Left renal pelvis (tissue), 4 donors: ENCODE measurements at places on chromosomes 12 and 14.

DNA sequence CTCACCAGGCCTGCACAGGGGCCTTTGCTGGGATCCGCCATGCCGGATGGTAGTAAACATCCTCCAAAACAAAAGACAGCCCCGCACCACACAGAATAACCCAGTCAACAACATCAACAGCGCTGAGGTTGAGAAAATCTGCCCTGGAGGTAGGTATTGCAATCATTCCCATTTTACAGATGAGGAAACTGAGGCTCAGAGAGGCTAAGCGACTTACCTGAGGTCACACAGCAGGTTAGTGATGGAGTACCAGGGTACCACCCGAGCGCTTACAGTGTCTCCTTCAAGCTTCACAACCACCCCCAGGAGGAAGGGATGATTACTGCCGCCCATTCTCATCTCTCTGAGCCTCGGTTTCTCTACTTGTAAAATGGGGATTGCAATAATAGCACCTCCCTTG, 14.9 kb downstream of the TRPV4 start:
- DNase-seq, result no peak

- DNase-seq, result no peak
Measured at GRCh38 chr14:20409226-20409625, 4.1 kb downstream of the TEP1 start.

DNA sequence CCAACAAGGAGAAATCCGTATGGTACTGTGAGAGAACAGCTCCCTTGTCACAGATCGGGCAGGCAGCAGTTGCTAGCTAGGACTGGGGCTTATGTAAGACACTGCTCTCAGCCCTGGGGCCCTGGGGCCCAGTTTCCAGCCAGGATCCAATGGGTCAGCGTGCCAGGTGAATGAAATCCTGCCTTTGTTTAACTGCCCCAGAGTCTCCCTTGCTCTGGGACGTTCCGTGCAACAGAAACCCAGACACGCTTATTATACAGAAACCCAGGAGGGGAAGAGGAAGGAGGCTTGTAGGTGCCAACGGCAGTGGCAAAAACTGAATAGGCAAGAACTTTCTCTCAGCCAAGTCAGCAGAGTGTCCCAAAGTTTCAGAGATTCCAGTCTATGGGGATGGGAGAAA, 110.6 kb downstream of the DIO2 start:
- no peak for DNase-seq

- no peak for DNase-seq
Measured at GRCh38 chr14:102492531-102492910, 17.1 kb downstream of the ANKRD9 start.

- no peak for DNase-seq
Measured at GRCh38 chr14:64766430-64767151, 62.4 kb downstream of the PLEKHG3 start.

DNA sequence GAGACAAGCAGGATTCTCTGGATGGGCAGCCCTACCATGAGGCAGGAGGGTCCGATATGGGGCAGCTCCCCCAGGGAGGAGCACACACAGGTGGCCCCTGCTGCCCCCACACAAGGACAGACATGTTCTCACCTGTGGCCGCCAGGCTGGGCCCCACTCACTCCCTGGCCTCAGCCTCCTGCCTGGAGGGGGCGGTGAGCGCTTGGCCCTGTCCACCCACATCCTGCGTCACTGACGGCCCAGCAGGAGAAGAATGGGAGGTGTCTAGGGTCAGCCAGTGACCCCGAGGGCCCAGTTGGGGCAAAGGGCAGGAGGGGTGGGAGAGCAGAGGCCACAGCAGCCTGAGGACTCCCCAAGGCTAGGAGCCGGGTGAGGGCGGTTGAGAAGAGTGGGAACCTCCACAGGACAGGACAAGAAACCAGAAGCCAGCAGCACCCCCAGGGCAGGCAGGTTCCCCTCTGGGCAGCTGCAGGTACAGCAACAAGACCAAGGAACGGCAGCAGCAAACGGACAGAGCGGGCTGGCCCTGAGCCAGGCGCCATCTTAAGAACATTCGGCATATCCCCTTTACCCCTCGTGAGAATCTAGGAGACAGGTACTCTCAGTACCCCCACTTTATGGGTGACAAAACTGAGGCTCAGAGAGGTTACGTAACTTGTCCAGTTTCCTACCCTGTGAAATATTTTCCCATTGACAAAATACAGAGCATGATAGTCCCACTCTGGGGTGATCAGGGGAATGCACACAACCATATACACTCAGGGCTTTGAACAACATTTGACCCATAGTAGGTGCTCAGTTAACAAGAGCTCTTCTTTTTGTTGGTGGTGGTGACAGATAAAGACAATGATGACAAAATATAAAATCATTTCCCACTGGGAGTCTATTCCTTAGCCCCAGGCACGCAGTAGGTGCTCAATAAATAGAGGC, 74.3 kb downstream of the NCOR2 start:
- DNase-seq, result no peak

GRCh38 chr14:88535813-88536212, 19.0 kb downstream of the PTPN21 start:
- DNase-seq, result no peak

DNA sequence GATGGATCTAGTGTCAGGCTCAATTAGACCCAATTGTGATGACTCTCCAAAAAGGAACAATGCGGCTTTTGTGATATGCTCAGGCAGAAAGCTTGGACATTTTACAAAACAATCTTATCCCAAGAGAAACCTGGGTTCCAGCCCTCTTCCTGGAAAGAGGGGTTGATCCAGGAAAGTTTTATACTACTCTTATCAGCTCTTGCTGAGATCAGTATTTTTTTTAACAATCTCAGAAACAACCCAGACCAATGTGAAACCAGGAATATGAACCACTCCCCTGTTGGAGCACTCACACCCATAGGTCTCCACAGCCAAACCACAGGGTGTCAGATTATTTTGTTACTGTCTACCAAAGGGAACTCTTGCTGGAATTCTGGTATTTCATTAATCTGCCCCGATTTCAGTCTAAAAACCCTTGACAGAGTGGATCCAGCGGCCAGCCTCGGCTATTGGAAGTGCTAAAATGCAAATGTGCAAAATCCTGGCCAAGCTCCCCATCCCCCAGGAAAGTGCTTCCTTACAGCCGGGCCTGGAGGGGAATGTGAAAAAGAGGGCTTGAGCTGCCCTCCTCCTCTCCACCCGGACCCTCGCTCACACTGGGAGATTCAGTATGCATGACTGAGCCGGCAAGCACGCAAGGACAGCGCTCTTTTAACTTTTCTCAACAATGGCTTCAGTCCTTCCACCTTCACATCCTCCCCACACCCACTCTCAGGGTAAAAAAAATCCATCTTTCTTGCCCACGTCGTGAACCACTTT, 4.0 kb downstream of the FBXL14 start:
- DNase-seq, result no peak

GRCh38 chr12:89836026-89836425, 127.4 kb upstream of the ATP2B1 start:
- no peak for DNase-seq

DNA sequence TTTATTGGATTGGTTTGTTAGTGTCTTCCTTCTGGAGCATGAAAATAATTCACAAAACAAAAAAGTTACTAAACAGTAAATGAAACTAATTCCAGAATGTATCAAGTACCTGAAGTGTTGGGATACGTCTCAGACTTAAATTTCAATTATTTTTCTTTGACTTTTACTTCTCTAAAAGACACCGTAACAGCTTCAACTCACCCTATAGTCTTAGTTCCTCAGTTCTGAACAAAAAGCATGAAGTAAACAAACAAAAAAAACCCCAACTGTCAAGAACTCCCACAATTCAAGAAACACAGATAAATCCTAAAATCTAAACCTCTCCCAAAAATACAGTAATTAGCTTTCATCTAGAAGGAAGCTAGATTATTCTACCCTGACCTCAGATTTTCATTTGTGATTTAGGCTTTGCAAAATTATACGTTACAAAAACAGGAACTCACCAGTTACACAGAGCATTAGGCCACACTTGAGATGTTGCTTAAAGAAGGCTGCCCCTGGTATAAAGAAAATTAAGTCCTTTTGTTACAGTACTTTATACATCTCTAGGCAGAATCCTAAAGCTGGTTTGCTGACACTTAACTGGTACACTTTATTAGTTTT, 10.2 kb downstream of the HEATR5A start:
- DNase-seq, result no peak

GRCh38 chr12:85325442-85325841, 45.4 kb downstream of the ALX1 start:
- no peak for DNase-seq

GRCh38 chr12:74456431-74456830, 81.2 kb upstream of the ATXN7L3B start:
- DNase-seq, result no peak

DNA sequence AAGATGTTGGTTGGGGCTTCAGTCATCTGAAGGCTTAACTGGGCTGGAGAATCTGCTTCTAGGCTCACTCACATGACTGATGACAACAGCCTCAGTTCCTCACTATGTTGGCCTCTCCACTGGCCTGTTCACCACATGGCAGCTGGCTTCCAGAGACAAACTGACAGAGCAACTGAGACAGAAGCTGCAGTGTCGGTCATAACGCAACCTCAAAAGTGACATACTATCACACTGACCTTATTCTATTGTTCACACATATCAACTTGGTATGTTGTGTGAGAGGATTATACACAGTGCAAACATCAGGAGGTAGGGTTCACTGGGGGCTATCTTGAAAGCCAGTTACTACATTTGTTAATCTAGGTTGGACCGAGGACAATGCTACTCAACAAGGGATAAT, 92.9 kb downstream of the PAWR start:
- DNase-seq, result no peak

DNA sequence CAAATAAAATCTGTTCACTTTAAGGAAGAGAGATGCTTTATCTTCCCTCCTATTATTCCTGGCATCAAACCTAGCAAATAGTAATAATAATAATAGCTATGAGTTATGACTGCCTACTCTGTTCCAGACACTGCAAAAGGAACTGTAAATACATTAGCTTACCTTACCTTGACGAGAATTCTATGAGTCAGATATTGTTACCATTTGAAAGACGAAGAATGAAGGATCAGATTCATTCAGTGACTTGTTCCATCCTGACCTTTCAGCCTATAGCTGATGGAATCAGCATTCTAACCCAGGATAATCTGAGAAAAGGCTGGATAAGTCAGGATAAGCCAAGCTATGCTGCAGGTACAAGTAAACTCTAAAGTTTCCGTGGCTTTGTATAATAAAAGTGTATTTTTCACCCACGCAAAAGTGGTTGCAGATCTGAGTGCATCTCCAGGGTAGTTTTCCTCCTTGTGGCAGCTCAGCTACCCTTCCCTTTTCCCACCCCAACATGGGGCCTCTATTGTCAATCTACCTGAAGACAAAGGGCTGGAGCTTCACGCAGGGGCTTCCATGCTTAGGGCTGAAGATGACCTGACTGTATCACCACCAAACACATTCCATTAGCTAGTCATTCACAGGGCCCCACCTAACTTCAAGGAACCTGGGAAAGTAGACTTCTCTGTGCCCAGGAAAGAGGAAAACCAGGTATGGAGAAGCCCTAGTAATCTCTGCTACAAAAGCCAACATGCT, 57.2 kb upstream of the CCND2 start:
- no peak for DNase-seq

GRCh38 chr12:88298014-88298682, 156.0 kb downstream of the TMTC3 start:
- no peak for DNase-seq

DNA sequence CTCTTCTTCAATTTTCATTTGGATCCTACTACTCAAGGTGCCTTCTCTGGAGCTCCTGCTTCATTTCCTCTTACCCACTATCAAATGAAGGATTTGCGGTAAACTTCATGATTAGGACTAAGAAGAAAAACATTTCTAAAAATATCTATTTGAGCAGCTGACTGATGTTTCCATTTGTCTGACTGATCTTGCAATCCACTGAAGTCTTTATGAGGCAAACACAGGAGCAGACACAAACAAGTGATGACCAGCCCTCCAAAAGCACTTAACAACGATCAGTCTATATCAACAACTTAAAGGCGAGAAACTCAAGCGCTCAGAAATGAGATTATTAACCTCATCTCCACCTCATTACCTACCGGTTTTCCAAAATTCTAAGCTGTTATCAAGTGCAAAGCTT, 26.2 kb downstream of the OSBPL8 start:
- DNase-seq, result no peak

GRCh38 chr12:38823738-38824137, 81.7 kb downstream of the CPNE8 start:
- no peak for DNase-seq

GRCh38 chr12:114555451-114555850, 128.5 kb downstream of the TBX3 start:
- no peak for DNase-seq

GRCh38 chr14:68787092-68787992, 5.5 kb downstream of the ZFP36L1 start:
- no peak for DNase-seq
